Endothelial cell of umbilical vein (primary cell): ENCODE measurements at places on chromosomes 1 and 21. TPM values are rescaled to one million over a fixed set of nuclear protein-coding genes. Genes with fewer than 3 reads are reported as not detected.

Gene KCNJ10
- not detected in 2 replicates for total RNA-seq

- DNase-seq, result no peak
These were observed 13.6 kb downstream of the STYXL2 start for GRCh38 chr1:167107456-167107855.

Gene PTPRC
- total RNA-seq, result not detected in 2 replicates

- DNase-seq, result no peak
These were observed 31.0 kb upstream of the IL19 start for GRCh38 chr1:206739411-206740076.

- DNase-seq, result no peak
These were observed 4.0 kb upstream of the GJC2 start for GRCh38 chr1:228145463-228146416.

Gene KRTAP11-1
- total RNA-seq, result not detected in 2 replicates

- DNase-seq, result no peak
These were observed 145.8 kb upstream of the ZNF648 start for GRCh38 chr1:182207300-182207699.

Gene BSND
- not detected in 2 replicates for total RNA-seq

- DNase-seq, result no peak
These were observed 20.9 kb upstream of the DR1 start for GRCh38 chr1:93324486-93325464.

DNA sequence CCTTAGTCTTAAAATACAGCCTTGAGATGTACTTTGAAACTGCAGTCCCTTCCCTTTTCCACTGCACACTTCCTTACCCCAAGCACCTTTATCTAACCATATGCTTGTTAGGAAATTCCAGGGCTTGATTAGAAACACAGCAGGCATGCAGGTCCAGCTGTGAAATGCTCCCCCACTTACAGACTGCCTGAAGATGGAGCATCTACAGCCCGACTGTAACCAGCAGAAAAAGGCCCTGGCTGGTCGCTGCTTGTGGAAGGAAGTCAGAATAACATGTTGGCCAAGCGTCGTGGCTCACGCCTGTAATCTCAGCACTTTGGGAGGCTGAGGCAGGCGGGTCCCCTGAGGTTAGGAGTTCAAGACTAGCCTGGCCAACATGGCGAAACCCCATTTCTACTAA, 37.2 kb downstream of the VN1R5 start:
- no peak for DNase-seq
